ENCODE measurements at places on chromosomes 12 and 14.

DNA sequence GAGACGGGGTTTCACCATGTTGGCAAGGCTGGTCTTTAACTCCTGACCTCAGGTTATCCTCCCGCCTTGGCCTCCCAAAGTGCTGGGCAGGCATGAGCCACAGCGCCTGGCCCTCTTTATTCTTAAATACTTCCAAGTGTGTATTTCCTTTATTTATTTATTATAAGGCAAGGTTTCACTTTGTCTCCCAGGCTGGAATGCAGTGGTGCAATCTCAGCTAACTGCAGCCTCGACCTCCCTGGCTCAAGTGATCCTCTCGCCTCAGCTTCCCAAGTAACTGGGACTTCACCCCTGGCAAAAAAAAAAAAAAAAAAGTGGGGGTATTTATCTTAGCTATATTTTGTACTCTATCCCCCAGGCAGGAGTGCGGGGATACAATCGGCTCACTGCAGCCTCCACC lies 6.8 kb downstream of the FAM216A start:
- DNase-seq = no peak

GRCh38 chr12:64944966-64945365 lies 120.5 kb downstream of the TBC1D30 start:
- DNase-seq = no peak

DNA sequence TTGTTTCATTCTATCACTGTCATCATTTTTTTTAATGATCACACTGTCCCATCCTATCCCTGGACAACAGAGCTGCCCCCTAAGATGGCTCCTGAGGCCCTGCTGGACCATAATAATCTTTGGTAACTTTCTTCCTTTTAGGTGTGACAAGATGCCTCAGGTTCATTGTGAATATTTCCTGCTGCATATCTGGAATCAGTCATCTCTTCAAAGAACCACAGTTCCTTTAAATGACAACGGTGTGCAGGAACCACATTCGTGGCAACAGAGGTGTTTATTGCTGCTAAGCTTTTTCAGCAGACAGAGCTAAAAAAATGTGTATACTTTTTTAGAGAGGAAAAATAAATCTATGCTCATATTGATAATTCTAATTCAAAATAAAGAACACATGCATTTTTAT lies 312.9 kb downstream of the MED13L start:
- no peak for DNase-seq

GRCh38 chr14:24634158-24634557 lies at the start of gene GZMB:
GZMB (minus strand) TSS chr14:24634190; CDS start chr14:24634160, 30 bp downstream.
- peak; percentile 94 for DNase-seq

GRCh38 chr14:30706704-30707103 lies 84.6 kb downstream of the SCFD1 start:
- DNase-seq = no peak

DNA sequence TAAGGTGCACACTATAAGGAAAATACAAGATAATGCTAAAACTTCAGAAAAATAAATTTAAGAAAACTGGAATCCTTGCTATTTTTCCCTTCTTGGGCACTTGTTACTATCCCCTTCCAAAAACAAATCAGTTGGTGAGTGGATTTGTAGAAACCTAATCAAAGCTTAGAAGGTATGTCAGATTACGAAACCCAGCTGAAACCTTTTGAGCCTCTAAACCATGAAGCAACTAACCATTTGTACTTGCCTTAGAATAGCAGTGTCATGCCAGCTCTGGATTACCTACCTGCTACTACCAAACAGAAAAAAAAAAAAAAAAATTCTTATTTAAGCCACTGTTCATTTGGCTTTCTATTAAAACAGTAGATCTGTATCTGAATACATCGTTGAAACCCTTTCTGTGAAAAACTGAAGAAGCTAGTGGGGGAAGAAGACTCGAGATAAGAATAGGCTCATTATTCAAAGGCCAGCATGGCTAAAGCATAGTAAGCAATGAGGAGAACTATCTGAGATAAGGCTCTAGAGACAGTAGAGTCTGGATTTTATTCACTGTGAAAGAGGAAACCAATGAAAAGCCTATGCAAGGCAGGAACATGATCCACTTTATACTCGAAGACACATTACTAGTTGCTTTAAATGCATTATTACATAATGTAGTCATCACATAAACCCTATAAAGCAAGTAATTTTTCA lies 30.2 kb downstream of the OSBPL8 start:
- no peak for DNase-seq

GRCh38 chr14:58288106-58288792 lies 10.1 kb upstream of the ARID4A start:
- DNase-seq = no peak

GRCh38 chr12:47207340-47207717 lies 127.6 kb upstream of the AMIGO2 start:
- DNase-seq = no peak

Data from stimulated activated naive CD8-positive, alpha-beta T cell treated with anti-CD3 and anti-CD28 coated beads, Interleukin-15, amount 100 ng/mL, for 72 hours (primary cell).